Amygdala (tissue), 56 donors: ENCODE measurements at places on chromosomes 1 and 21.

DNA sequence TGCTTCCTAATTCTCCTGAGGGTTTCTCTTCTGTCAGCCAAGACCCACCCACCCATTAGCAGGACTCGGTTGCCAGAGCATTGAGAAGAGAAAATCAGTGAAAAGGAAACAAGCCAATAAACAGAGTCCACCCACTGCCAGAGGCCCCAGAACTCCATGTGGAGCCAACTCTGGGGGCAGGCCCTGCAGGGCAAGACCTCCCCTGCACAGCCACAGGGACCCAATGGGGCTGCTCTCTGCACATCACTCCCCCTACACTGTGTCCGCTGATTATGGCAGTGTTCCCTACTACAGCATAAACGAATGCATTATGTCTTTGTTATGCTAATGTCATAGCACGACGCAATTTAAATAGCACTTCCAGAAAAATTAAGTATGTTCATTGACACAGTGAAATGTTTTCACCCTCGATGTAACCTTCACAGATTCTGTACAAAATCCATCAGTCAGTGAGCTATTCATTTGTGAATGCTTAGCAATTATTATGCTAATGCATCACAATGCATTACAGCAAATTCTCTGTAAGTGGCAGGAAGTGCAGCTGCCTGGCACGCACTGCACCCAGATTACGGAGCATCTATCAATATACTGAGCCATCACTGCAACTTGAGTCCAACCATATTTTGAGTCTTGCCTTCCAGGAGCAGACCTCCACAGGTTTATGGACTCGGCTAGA is 56.4 kb downstream of the GRIK3 start:
- DNase-seq: no peak

- no peak for DNase-seq
These were observed 178.6 kb downstream of the BACH1 start for GRCh38 chr21:29477347-29477746.

- no peak for DNase-seq
These were observed 27.1 kb downstream of the AK2 start for GRCh38 chr1:33009561-33009960.

- DNase-seq: no peak
These were observed 100.9 kb downstream of the PLPPR5 start for GRCh38 chr1:98903726-98904125.

DNA sequence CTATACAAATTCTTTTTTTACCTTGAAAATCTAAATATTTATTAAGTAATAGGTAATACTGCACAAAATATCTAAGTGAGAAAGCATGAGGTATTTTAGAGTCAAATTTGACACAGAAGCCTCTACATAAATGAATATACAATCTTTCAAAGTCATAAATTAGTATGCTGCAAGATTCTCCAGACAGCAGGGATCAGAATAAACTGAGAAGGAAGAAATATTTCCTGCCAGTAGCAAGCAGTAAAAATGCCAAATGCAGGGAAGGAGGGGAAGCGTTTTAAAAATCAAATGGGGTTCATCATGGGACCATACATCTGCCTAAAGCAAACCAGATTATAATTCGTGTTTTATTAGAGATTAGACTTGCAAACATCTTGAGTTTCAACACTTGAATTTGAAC is 18.9 kb downstream of the COLGALT2 start:
- DNase-seq: no peak
